ENCODE measurements at places on chromosomes 16 and 17.

GRCh38 chr17:73690676-73691075, 46.4 kb upstream of the SDK2 start:
- DNase-seq, result no peak

DNA sequence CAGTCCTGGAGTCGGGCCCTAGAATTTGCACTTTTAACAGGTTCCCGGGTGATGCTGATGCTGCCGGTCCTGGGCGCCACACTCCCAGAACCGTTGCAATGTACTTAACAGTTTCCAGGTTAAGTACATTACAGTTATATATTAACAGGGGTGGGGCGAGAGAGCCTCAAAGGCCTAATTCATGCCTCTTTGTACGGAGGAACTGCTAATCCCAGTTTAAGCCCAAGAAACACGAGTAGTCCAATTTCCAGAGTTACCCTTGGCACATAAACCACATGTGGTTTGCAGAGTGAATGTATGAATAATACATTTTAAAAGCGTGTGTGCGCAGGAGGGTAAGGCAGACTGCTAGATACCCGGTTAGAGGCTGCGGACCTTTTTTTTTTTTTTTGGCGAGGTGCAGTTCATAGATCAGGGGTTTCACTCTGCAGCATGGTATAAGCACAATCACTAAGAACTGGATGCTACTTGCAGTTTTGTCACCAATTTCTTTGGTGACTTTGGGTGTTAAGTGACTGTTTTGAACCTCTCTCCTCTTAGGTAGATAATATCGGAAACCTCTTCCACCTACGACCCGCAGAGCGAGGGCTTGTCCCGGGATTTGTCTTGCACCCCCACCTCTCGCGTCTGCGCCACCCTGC, 713 bp downstream of the COX11 start:
- no peak for DNase-seq

DNA sequence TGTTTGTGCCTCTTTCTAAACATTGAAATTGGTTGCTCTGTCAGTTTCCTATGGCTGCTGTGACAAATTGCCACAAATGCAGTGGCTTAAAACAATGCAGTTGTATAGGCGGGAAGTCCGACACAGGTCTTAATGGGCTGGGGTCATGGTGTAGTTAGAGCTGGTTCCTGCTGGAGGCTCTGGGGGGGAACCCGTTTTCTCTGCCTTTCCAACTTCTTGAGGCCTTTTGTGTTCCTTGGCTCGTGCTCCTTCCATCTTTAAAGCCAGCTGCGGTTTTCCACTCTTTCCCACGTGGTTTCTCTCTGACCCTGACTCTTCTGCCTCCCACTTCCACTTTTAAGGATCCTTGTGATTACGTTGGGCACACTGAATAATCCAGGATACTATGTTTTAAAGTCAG, 12.5 kb downstream of the EPN2 start:
- no peak for DNase-seq

GRCh38 chr17:9057310-9057709, 36.0 kb downstream of the NTN1 start:
- no peak for DNase-seq

GRCh38 chr16:81242977-81243618, 4.6 kb downstream of the BCO1 start:
- no peak for DNase-seq

DNA sequence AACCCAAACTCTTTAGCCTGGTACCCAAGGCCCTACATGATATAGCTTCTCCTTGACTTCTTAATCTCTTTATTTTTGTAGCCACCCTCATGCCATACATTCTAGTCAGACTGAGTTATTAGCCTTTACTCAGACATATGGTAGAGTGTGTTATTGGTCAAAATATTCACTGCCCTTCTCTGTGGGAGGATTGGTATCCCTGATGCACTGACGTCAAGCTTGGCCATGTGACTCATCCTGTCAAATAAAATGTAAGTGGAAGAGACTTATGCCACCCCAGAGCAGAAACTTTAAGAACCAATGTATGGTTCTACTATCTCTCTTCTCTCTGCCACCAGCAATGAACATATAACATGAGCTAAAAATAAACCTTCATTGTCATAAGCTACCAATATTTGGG, 12.2 kb upstream of the BEAN1 start:
- DNase-seq, result no peak

DNA sequence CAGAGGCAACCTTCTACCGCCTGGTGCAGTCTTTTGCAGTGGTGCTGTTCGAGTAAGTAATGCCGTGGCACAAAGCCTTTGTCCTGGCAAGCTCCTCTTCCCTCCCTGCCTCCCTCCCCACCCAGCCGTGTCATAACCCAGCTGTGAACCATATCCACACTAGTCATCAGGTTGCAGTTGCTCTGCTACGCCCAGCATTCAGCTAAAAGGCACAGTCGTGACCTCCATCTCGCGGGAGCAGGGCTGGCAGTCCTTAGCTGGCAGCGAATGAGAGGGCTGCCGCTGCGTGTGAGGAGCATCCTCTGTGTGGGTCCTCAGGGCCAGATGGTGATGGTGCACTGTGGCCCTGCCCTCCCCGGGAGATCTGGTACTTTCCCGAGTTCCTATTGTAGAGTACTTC, 39.3 kb downstream of the CIBAR2 start:
- no peak for DNase-seq

DNA sequence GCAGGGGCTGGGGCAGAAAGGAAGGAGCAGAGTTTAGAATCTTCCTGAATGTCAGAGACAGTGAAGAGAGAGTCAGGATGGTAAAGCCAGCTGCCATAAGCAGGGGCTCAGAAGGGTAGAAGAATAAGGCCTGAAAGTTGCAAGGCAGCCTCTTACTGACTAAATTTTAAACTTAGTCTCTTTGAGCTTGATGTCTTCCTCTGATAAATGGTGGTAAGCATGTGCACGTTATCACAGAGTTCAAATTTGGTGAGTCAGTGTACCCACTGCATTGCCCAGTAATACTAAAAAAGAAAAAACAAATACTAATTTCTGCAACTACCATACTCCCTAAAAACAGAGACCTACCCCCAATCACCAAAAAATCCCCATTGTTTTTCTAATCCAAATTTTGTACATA, 45.2 kb downstream of the SIAH1 start:
- DNase-seq, result no peak

GRCh38 chr16:78519896-78520295, 420.4 kb downstream of the WWOX start:
- no peak for DNase-seq

GRCh38 chr16:73321853-73322252, 273.9 kb upstream of the ZFHX3 start:
- no peak for DNase-seq

DNA sequence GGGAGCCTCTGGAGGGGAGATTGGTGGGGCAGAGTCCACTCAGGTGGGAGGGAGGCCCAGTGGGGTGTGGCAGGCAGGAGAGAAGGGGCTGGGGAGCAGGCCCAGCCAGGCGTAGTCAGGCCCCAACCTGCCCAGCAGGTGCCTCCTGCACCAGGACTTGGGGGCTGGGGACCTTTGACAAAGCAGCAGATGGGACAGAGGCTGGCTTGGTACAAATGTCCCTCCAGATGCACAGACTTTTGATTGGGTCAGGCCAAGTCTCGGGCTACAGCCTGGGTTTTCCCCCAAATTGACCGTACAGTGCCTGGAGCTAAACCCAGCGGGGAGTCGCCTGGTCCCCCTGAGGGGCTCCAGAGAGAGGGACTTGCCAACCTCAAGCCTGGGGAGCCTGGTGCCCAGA, 411 bp downstream of the GGT6 start:
- DNase-seq, result no peak
